EH (cell line): ENCODE measurements at places on chromosomes 2 and 18.

- DNase-seq, result peak; percentile 89
Observed at GRCh38 chr2:144583741-144584453, 64.0 kb upstream of the ZEB2 start.

- no peak for DNase-seq
Observed at GRCh38 chr2:27897717-27898116, 7.2 kb downstream of the BABAM2 start.

- peak; percentile 74 for DNase-seq
Observed at GRCh38 chr18:23573626-23574431, 12.5 kb downstream of the NPC1 start.

DNA sequence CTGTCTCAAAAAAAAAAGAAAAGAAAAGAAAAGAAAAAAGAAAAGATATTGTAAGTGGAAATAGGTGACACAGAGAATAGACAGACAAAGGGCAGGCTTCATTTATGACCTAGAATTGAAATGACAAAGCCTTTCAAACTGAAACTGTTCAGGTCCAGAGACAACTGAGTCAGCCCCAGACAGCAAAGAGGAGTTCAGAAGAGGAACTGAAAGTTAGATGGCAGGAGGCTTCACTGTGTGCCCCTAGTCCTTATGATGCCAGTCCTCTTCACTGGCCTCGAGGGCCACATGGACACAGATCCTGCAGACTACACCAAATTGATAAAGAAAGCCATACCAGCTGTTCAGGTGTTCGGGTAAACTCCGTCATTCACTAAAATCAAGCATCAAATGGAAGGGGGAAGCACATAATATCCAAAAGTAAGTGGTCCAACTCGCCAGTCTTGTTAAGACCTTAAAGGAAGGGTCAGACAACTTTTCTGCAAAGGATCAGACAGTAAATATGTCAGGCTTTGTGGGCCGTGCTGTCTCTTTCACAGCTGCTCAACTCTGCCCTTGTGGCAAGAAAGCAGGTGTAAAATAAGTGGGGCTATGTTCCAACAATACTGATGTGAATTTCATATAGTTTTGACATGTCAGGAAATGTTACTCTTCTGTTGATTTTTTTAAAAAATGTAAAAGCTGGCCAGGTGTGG is 231.9 kb upstream of the MGAT5 start:
- no peak for DNase-seq

DNA sequence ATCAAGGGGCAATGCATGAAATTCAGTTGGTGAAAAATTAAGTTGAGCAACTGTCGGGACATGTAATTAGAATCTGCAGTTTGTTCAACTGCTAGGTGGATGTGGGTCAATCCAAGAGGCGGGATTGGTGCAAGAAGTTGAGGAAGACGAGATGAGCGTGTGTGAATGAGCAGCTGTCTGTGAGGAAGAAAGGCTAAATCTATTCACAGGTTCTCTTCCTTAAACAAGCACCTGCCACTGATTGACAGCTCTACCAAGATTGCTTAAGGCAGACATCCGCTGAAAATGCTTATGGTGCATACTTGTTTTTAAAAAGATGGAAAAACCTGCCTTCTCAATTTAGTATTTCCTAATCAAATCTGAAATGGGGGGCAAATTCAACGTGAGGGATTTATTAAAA is 323.4 kb upstream of the THUMPD2 start:
- DNase-seq, result no peak

- no peak for DNase-seq
Observed at GRCh38 chr2:174340400-174341292, 5.9 kb downstream of the SP9 start.

DNA sequence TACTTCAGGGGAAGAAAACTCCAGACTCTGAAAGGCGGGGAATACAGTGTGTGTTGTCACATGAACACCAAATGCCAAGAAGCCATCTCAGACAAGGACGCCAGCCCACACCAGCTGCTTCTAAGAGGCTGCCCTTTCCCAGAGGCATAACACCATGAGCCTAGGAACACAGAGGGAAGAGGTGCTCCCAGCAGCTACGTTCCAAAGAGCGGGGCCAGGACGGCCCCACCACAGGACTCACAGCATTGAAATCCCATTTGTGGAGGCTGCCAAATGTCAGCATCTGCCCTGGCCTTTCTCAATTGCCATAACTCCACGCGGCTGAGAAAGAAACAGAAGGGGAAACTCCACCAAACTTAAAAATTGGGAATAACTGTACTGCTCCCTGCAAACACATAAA is 20.1 kb upstream of the ID2 start:
- DNase-seq, result peak; percentile 56

GRCh38 chr2:47561906-47562305 is 158.9 kb downstream of the MSH2 start:
- no peak for DNase-seq

- no peak for DNase-seq
Observed at GRCh38 chr2:203105996-203106395, 91.3 kb downstream of the NBEAL1 start.

GRCh38 chr2:30218338-30218713 is 13.0 kb upstream of the LBH start:
- no peak for DNase-seq

- DNase-seq, result peak; percentile 65
Observed at GRCh38 chr2:80499095-80499494, 194.5 kb upstream of the LRRTM1 start.

GRCh38 chr18:7273301-7273921 is 42.5 kb downstream of the LRRC30 start:
- peak; percentile 80 for DNase-seq

GRCh38 chr2:162926501-162926900 is 87.9 kb upstream of the KCNH7 start:
- peak; percentile 0 for DNase-seq

DNA sequence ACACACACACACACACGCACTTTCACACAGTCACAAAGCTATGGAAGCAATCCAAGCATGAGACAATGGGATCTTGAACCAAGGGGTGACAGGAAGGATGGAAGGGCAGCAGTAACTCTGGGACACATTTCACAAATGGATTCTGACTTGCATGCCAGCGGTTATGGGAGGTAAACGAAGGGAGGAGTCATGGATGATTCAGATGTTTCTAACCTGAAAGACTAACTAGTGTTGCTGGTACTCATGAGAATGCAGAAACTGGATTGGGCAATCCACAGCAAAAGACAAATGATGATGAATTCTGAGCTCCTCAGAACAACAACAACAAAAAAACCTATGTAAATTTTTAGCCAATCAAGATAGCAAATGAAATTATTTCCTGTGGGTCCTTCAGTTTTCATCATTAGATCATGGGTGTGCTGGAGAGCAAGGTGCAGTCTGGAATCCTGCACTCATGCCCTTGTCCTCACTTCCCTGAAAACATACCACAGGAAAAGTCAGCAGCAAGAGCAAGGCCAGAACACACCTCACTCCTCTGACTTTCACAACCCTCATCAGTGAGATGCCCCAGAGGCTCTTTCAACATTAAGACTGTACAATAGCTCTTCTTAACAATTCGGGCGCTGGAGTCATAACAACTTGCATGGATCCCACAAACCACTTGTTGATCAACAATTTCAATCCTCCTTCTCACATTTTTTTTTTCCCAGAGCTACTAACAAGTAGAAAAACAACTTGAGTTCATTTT is 32.6 kb downstream of the ABCA12 start:
- DNase-seq, result peak; percentile 15

DNA sequence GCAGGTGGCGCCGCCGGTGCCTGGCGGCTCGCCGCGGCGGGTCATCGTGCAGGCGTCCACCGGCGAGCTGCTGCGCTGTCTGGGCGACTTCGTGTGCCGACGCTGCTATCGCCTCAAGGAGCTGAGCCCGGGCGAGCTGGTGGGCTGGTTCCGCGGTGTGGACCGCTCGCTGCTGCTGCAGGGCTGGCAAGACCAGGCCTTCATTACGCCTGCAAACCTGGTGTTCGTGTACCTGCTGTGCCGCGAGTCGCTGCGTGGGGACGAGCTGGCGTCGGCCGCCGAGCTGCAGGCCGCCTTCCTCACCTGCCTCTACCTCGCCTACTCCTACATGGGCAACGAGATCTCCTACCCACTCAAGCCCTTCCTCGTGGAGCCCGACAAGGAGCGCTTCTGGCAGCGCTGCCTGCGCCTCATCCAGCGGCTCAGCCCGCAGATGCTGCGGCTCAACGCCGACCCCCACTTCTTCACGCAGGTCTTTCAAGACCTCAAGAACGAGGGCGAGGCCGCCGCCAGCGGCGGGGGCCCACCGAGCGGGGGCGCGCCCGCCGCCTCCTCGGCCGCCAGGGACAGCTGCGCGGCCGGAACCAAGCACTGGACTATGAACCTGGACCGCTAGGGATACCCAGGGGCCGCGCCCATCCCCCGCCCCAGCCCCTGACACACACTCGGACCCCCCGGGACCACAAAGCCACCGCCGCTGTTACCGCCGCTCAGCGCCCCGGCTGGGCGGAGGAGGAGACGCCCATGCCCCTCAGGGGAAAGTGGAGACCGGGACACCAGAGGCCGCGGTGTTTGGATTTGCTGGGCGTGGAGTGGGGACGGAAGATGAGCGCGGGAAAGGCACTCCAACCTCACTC is 1.1 kb downstream of the CDK5R2 start:
- no peak for DNase-seq

DNA sequence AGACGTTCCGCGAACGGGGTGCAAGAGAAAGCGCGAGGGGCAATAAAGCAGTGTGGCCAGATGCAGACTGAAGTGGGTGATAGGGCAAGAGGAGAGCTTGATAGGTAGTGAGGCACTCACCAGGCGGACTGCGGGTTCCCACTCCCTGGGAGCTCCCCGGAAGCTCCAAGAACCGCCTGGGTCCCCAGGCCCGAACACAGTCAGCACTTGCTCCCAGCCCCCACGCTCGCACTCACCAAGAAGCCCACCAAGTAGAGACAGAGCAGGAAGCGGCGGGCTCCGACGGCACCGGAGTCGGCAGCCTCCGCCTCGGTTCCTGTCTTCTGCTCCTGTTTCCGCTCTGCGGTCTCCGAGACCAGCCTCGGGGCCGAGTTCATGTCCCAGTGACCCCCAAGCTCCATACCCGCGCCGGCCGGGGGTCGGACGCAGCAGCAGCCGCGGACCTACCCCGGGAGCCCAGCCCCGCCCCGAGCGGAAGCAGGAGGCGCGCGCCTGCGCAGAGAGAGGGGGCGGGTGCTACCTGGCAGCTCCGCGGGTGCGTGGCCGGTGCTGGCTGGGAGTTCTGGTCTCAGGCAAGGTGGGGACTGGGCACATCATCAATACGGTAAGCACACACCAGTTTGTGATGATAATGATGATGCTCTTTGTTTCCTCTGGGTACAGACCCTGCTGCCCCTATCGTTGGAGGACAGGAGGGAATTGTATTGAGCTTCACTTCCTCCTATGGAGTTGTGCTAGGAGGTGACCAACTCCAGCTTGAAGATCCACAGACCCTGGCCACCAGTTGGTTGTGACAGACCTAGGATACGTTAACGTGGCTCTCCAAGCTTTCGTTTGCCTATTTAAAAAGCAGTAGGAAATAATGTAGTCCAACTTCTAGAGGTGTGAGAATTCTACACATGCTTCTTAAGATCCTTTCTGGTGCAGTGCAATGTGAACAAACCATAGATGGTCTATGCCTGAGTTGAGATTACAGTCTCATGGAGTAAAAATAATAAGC is 25.1 kb upstream of the TMEM182 start:
- DNase-seq, result peak; percentile 68

- no peak for DNase-seq
Observed at GRCh38 chr2:43124687-43125057, 101.7 kb downstream of the ZFP36L2 start.

- DNase-seq, result no peak
Observed at GRCh38 chr2:191697870-191698269, 19.9 kb downstream of the NABP1 start.

DNA sequence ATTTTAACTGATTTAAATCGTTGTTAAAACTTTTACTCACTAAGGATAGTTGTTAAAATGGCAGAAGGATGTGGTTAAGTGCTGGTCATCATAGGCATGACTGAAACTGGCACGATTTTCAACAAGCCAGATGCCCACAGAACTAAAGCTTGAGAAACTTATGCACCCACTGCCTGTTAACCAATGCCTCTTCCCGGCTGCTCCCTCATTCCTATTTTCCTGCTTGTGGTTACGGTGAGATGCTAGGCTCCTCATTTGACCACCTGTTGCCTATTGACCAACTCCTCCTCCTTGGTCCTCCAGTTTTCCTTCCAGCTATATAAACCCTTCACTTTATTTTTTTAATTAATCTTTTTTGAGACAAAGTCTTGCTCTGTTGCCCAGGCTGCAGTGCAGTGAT is 238.7 kb downstream of the TFCP2L1 start:
- peak; percentile 41 for DNase-seq

DNA sequence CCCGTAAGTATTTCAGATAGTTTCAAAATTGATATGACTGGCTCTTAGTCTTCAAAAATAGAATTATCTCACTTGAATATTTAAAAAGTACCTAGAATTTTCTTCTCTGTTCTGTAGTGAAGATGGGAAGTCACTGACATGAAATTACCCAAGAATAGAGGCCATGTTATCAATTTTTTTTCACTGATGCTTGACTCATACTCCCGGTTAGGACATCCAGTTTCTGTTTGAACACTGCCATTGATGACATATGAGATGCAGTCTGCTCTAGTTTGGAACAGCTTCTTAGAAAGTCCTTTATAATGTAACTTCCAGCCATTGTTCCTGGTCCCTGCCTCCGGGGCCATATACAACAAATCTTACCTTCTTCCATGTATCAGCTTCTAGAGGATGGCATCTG is 26.0 kb downstream of the MAP3K20 start:
- no peak for DNase-seq

GRCh38 chr18:62331581-62332356 is 6.7 kb downstream of the TNFRSF11A start:
- DNase-seq, result no peak

GRCh38 chr2:205849136-205849535 is 166.8 kb downstream of the NRP2 start:
- DNase-seq, result no peak

DNA sequence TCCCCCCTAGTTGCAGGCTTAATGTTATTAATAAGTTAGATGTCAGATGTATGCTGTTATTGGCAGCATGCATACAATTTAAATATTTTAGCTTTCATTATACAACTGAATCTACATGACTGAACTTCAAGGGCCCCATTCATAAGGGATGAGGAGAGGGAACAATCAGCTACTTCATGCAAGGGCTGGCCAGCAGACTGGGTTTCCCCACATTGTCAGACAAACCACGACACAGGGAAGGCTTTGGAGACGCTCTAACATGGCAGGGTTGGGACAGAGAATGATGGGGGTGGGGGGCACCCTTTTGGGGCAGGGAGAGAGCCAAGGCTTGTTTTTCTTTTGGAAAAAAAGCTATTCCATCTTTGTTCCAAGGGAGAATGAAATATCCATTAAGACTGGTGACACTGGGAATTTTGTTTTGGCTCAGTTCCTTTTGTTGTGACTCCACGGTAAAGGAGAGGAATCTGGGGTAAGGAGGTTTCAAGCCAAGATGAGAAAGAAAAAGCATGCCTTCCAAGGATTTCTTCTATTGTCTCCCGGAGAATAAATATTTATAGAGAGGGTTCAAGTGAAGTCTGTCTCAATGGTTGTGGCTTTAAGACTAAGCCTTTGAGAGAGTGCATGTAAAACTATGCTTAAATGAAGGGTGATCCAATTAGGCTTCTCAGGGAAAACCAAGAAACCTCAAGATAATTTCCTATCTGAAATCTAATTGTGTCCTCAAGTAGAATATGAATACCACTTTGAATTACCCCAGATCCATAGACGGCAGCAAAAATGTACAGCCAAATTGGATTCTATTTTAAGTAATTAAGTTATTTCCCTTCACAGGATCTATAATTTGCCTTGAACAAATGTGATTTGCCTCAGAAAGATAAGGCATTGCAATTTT is 5.4 kb downstream of the CXCR4 start:
- no peak for DNase-seq

GRCh38 chr2:104092886-104093285 is 761.0 kb upstream of the POU3F3 start:
- no peak for DNase-seq
